Mesothelial cell of epicardium (in vitro differentiated cells): ENCODE measurements at places on chromosomes 6 and 20. TPM values are rescaled to one million over a fixed set of nuclear protein-coding genes. Genes with fewer than 3 reads are reported as not detected.

- DNase-seq, result no peak
Measured at GRCh38 chr6:8218861-8219260, 116.5 kb upstream of the EEF1E1 start.

GRCh38 chr6:144485531-144485930 lies 200.4 kb downstream of the UTRN start:
- DNase-seq, result no peak

DNA sequence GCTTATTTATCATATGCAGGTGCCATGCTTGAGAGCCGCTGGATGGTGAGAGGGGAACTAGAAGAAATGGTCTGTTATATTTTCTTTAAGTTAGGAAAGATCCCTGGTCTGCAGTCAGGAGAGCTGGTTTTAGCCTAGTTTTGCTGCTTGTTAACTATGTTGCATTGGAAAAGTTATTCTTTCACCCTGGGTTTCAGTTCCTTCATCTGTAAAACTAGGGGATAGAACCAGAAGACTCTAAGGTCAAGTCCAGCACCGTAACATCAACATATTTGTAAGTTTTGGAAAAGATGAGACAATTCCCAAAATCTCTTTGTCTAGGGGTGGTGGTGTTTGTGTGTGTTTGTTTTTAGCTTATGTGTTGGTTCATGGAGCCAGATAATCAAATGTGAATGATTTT lies 304.0 kb downstream of the QKI start:
- DNase-seq, result no peak

DNA sequence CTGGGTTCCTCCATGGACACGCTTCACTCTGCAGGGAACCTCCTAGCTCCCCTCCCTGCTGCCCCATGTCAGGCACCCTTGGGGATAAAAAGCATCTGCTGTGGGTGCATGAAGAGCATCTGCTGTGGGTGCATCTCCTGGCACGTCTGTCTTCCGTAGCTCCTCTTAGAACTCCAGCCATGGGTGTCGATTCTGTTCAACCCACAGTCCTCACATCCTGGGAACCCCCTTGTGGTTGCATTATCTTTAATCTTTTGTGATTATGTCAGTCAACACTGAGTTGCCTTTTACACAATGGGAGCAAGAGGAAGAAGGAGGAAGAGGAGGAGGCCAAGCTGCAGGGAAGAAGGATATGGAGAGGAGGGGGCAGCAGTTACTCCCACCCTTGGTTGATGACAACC lies 24.1 kb upstream of the CCR6 start:
- DNase-seq, result no peak

DNA sequence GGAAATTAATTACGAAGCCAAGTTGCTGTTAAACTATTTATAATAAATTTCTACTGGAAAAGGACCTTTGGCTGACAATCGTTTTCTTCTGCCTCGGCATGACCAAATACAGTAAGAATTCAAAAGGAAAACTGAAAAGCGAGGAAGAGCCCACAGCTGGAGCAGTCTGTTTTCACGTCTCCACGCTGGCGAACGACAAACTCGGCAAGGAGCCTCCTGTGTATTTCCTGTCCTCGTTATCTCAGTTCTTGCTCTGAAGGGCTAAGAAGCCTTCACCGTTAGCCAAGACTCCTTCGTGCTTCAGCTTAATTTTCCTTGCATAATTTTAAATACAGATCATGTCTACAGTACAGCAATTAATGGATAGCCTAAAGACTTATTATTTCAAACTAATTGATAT lies 214.3 kb upstream of the PLCB4 start:
- no peak for DNase-seq

DNA sequence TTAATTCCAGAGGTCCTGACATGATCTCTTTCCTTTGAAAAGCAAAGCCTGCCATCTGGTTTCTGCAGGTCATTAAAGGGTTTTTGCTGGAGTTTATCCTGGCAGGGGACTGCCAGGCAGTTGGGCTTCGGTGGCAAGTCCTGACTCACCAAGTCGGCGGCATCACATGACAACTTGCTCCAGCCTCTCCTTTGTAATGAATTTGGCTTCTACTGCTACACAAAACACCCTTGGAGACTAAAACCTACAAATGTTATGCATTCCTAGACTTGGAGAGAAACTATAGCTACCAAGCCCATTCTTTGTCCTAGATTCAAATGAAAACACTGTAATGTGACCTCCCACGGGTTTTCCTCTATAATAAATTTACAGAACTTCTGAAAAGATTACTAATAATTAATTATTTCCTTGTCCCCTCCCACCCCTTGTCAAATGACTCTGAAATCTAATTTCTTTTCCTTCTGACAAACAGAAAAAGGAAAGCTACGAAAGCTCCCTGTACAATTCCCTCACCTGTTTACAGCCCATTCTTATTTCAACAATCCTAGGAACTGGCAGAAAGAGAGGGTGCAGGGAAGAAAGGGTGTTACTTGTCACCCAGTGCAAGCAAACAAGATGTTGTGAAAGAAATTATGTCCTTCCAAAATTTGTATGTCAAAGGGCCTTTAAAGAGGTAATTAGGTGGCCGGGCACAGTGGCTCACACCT lies 62.9 kb downstream of the QRSL1 start:
- no peak for DNase-seq

- no peak for DNase-seq
Measured at GRCh38 chr6:11341867-11342266, 109.4 kb upstream of the NEDD9 start.

DNA sequence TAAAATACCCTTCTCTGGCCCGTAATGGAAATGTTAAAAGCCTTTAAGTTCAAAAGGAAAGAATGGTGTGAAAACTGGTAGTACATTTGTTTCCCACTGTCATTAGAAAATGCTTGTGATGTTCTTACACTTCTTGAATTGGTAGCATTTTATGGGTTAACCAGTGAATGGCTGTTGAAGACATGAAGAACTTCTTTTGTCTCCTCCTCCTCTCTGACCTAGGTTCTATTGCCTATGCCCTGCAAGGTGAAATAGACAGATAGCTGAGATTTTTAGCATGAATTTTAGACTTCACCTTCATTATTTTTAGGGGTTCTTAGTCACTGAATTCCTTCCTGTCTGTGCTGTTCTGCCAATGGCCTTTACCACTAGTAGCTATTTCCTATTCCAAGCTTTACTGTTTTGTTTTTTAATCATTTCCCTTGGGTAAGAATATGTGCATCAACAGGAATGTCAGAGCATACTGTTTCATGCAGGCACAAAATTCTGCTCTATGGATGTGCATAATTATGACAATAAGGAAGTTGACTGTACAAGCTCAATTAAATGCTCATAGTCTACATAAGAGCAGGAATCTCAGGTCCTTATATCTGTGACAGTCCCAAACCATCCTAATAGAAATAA lies 4.9 kb downstream of the TNFAIP3 start:
- no peak for DNase-seq

DNA sequence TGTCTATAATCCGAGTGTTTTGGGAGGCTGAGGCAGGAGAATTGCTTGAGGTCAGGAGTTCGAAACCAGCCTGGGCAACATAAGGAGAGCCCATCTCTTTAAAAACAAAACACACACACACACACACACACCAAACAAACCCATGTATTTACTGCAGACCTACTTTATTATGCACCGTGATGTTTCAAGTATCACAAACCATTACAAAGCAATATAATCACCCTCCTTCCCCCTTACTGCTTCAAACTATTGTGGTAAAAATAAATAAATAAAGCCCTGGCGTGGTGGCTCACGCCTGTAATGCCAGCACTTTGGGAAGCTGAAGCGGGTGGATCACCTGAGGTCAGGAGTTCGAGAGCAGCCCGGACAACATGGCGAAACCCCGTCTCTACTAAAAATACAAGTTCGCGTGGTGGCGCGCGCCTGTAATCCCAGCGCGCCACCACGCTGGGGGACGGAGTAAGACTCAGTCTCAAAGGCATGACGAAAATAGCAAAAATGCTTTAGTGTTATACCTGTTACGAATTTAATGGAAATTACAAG lies 1.5 kb downstream of the TBCC start:
- no peak for DNase-seq

DNA sequence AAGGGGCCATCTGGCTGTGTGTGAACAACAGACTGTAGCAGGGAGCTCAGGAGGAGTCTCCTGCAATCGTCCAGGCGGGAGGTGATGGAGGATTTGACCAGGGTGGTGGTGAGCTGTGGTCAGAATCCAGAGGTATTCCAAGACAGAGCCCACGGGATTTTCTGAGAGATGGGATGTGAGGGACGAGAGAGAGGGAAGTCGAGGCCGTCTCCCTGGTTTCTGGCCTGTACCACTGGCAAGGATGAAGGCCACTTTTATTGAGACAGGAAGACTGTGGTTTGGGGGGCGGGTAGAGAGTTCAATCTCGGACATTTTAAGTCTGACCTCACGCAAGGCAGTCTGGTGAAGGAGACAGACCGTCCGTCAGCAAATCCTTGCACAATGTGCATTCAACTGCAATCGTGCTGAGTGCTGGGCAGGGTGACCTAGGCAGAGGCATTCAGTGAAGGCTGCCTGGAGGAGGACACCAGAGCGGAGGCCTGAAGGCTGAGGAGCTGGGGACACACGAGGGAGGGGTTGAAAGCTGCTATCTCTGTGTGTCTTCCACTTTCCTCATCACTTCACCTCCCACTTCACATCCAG lies 53.9 kb downstream of the PREX1 start:
- DNase-seq, result no peak

DNA sequence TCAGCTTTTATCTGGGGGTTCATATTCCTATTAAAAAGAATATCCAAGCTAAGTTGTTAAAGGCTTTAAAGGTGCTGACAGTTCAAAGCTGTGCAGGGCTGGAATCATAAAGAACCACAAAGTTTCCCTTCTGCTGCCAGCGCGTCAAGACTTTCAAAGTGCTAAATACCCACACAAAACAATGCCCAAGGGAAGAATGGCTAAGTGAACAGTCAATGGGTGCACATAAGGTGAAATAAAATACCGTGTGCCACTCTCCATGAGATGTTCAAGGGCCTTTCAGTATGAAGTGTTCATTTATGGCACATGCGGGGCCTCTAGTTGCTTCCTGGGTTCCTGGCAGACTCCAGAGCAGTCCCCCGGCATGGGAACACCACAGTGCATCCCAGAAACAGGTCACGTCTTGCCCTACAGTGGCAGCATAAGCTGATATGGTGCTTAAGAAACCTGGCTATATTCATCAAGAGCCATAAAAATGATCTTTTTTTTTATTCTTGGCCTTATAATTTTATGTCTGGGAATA lies 14.1 kb downstream of the TXNDC5 start:
- DNase-seq, result no peak

- DNase-seq, result no peak
Measured at GRCh38 chr6:37302086-37302686, 44.2 kb upstream of the TMEM217 start.

DNA sequence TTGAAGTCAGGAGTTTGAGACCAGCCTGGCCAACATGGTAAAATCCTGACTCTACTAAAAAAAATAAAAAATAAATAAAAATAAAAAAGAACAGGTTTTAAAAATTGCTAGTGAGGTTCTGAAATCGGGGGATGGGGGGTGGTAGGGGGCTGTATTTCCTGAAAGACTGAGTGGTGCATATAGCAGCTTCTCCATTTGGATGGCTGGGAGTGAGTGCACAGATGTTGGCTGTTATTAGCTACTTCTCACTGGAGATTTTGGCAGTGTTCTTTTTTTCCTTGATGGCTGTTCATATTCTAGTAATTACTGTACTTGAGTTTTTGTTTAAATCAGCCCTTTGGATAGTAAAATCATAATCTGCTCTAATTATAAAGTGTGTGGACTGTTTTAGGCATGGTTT lies 79.8 kb downstream of the RTN4IP1 start:
- DNase-seq, result no peak

DNA sequence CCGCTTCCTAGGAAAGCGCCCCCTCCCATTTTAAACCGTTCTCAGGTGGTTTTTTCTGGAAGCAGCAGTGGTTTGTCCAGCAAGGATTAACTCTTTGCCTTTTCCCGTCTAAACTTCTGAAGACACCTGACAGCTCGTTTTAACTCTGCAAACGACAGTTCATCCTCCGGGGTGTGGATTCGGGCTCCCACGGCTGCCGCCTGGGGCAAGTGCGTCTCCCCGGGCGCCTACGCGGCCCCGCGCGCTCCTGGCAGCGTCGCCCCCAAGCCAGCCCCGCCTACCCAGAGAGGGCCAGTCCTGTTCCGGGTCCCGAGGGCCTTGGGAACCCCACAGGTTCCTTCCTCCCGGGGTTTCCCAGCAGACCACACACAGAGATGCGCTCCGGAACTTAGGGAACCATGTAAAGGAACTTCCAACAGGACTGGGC lies 54.4 kb downstream of the PRR18 start:
- DNase-seq, result no peak

DNA sequence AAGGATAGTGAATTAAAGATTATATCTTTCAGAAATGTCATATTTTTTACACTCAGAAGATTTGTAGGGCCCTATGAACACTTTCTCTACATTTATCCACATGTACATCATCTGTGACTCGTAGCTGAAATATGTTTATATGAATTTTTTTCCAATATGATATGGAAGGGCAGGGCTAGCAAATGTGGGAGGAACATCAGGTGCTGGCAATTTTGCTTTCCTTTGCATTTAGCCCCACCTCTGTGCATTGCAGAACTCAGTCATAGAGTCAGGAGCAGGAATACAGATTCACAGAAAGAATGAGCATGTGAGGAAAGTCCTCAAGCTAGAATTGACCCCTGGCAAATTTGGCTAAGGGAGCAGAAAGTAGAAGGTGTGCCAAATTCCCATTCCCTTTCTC lies 129.9 kb downstream of the CRYBG1 start:
- DNase-seq, result no peak

DNA sequence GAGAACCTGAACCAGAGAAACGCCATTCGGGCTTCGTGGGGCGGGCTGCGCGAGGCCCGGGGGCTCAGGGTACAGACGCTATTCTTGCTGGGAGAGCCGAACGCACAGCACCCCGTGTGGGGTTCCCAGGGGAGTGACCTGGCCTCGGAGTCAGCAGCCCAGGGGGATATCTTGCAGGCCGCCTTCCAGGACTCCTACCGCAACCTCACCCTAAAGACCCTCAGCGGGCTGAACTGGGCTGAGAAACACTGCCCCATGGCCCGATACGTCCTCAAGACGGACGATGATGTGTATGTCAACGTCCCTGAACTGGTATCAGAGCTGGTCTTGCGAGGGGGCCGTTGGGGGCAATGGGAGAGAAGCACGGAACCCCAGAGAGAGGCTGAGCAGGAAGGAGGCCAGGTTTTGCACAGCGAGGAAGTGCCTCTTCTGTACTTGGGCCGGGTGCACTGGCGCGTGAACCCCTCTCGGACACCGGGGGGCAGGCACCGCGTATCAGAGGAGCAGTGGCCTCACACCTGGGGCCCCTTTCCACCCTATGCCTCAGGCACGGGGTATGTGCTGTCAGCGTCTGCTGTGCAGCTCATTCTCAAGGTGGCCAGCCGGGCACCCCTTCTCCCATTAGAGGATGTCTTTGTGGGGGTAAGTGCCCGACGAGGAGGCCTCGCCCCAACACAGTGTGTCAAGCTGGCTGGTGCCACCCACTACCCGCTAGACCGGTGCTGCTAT lies 904 bp downstream of the B3GALT4 start:
- DNase-seq, result no peak

GRCh38 chr20:62347445-62347844 lies 19.7 kb downstream of the LAMA5 start:
- DNase-seq, result no peak

GRCh38 chr6:53130569-53131290 lies 17.9 kb downstream of the GCM1 start:
- no peak for DNase-seq

The CCN2 gene
- total RNA-seq, result 683 to 766 TPM (median 697 TPM) in 3 replicates

The SAPCD1 gene
- 8.7 to 12.8 TPM (median 11.6 TPM) in 3 replicates for total RNA-seq

The GSTA3 gene
- total RNA-seq, result not detected in 3 replicates

The KCNK5 gene
- total RNA-seq, result 2.5 to 2.9 TPM (median 2.7 TPM) in 3 replicates

The SIRPA gene
- total RNA-seq, result 6.1 to 6.8 TPM (median 6.4 TPM) in 3 replicates

The SAMD10 gene
- 10.3 to 11.7 TPM (median 11.4 TPM) in 3 replicates for total RNA-seq

The TMEM217 gene
- 1.5 to 2.7 TPM (median 2.0 TPM) in 3 replicates for total RNA-seq

The PROKR2 gene
- 2.1 to 2.4 TPM (median 2.3 TPM) in 3 replicates for total RNA-seq

The SIRPD gene
- not detected in 3 replicates for total RNA-seq

The OR11A1 gene
- not detected in 3 replicates for total RNA-seq

The GINM1 gene
- total RNA-seq, result 34.9 to 36.7 TPM (median 36.5 TPM) in 3 replicates

The BPIFA3 gene
- total RNA-seq, result not detected in 3 replicates
